ENCODE measurements at places on chromosomes 1 and 21.

GRCh38 chr21:34771512-34772028 lies 102.8 kb downstream of the CLIC6 start:
- no peak for DNase-seq

GRCh38 chr1:108719656-108720435 lies 7.1 kb downstream of the FNDC7 start:
- no peak for DNase-seq

DNA sequence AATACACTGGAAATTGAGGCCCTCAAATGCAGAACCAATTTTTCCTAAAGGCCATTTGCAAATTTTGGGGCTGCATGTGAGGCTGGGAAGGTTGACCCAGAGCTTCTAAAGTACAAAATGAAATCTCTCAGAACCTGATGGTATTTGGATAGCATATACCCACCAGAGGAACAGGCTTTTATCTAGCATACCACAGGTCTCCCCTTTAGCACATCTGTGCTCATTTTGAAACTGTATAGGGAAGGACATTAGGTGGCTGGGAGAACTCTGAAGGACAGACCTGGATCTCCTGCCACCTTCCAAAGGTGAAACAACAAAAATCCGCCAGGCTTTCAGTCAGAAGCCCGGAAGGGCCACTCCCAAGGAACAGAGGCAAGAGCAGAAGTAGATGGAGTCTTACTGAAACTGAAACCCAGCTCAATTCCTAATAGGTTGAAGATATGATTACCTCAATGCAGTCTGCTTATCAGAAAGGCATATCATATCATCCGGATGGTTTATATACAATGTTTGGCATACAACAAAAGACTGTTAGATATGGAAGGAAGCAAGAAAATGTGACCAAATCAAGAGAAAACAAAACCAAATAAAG lies 11.6 kb downstream of the CD55 start:
- no peak for DNase-seq

GRCh38 chr1:232009741-232010140 lies 383.2 kb downstream of the DISC1 start:
- no peak for DNase-seq

DNA sequence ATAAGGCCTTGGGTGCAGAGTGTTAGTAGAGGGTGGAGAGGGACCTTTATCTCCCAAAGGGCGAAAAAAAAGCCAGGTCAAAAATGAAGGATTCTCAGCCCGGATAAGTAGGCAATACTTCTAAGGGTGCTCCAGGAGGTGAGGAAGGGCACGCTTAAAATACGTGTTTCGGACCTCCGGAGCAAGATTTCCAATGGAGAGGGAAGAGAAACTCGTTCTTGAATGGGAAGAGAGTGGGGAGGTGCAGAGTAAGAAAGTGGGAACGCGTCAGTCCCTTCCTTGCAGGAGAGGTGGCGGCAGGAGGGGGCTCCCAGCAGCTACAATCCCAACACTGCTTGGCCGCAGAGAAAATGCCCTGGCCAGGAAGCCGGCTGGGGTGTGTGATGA lies 581 bp downstream of the EFCAB14 start:
- DNase-seq: no peak

- no peak for DNase-seq
These were observed 15.7 kb upstream of the CTTNBP2NL start for GRCh38 chr1:112380356-112380755.

- no peak for DNase-seq
These were observed 33.3 kb downstream of the SLC66A1 start for GRCh38 chr1:19345391-19345790.

GRCh38 chr1:176462674-176463378 lies at the start of gene PAPPA2:
Gene PAPPA2, plus strand, starts transcription at chr1:176463175. Its CDS starts 93,148 bp downstream, at chr1:176556323.
- no peak for DNase-seq

GRCh38 chr1:235468970-235469369 lies 35.3 kb downstream of the B3GALNT2 start:
- no peak for DNase-seq

- no peak for DNase-seq
These were observed 10.8 kb upstream of the SLC25A34 start for GRCh38 chr1:15724949-15725880.
